ENCODE measurements at places on chromosomes 11 and 22. TPM values are rescaled to one million over a fixed set of nuclear protein-coding genes. Genes with fewer than 3 reads are reported as not detected.

Gene RRAS2
- 53.9 TPM for total RNA-seq

Gene CCDC81
- 0.29 TPM for total RNA-seq

Gene SLC22A12
- not detected for total RNA-seq

Gene CDKN1C
- 2.6 TPM for total RNA-seq

Gene NPTXR
- 15.1 TPM for total RNA-seq

Gene APOA4
- not detected for total RNA-seq

Gene COA4
- total RNA-seq: 127 TPM

Gene P2RX3
- 0.31 TPM for total RNA-seq

Gene SERPING1
- total RNA-seq: 0.21 TPM

Gene C11orf42
- not detected for total RNA-seq

Gene PDE2A
- total RNA-seq: 1.0 TPM

Gene VSIG2
- total RNA-seq: not detected

Gene THY1
- total RNA-seq: 14.4 TPM

Gene PTPN5
- not detected for total RNA-seq

Measured in A549 treated with ZK216348 at 1 μM for 4 hours (cell line).